ENCODE measurements at places on chromosomes 5 and 9. TPM values are rescaled to one million over a fixed set of nuclear protein-coding genes. Genes with fewer than 3 reads are reported as not detected.

- no peak for DNase-seq
These were observed 317.9 kb upstream of the FTMT start for GRCh38 chr5:121533814-121534213.

DNA sequence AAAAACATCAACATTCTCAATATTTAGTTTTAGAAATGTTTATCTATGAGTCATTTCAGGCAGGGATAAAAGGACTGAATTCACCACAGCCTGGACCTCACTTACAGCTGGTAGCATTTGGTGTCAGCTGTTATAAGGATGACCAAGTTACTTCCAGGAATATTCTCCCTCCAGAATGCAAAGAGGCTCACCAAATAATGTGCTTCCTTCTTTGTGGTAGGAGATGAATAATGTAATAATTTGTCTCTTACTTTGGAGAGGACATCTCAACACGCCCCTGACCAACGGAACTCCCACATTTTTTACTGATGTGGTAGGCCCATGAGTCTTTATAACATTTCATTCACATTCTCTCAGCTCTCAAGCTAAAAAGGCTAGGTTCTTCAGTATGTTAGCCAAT is 825.9 kb upstream of the GRAMD2B start:
- DNase-seq = no peak

DNA sequence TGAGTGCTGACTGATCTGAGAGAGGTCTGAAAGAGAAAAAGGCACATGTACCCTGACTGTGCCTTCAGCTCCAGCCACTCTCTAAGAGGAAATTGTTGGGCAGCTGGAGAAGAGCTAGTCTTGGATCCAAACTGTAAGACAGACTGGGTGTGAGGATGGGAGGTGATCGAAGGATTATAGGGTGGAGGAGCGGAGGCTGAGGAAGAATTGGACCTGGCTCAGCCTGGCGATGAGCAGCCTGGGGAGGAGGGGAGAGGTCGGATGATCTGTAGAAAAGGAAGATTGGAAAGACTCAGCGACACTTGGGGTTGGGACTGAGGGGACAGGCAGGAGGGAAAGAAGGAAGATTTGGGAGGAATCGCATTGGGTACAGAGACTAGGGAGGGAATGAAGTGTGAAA is 98.6 kb upstream of the SLC25A48 start:
- DNase-seq = no peak

NME5 gene
- total RNA-seq = 1.6 TPM

- no peak for DNase-seq
These were observed 7.9 kb upstream of the SYNPO start for GRCh38 chr5:150632305-150633160.

PITX1 gene
- 5.0 TPM for total RNA-seq

DNA sequence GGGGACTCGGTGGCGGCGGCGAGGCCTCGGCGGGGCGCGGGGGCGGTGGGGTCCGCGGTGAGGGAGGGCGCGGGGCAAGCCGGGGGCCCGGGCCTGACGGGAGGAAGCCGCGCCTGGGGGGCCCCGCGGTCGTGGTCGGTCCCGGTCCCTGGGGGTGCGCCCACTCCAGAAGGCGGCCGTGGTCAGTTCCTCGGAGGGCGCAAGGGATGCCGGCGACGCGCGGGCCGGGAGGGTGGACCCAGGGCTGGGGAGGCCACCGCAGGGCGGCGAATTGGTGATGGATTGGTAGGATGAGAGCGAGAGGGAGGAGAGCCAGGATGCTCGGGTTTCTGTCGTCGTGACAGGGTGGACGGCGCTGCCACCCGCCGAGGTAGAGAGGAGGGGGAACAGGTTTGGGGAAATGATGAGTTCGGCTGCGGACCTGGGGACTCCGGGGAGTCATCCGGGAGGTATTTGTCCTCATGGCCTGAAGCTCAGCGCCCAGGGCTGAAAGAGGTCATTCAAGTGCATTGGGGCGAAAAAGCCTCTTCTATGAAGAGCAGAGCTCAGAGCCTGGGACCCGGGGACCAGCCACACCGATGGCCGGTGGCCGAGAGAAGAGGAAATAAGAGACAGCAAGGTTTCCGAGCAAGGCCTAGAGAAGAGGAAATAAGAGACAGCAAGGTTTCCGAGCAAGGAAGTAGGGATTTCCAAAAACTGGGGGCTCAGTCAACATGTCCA is 557 bp downstream of the GNG10 start:
- DNase-seq = peak; percentile 44

NEURL1B gene
- 97.6 TPM for total RNA-seq

DNA sequence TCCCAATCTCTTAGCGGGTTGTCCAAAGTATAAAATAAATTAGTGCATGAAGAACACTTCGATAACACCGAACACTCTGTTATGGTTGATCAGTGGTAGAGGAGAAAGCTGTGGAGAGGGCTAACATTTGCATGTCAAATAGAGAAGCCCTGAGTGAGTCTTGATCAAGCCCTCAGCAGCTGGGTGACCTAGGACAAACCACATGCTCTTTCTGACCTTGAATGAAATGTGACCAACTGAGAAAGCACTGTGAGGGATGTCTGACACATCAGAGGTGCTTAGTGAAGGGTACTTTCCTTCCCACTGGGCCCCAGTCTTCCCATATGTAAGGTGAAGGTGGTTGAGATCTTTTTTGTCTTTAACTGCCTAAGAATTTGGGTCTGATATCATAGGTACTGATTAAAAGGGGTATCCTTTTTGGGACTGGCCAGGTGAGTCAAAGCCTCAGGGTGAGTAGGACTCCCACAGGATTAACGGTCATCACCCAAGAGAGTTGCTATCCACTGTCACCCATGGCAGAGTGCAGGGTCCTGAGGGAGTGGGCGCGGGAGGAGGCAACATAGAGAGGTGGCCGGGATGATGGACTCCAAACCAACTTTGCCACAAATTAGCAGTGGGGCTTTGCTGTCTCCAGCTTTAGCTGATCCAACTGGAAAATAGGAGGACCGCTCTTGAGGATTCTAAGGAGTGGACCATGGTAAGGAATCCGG is 53.5 kb downstream of the KIF4B start:
- no peak for DNase-seq

DNA sequence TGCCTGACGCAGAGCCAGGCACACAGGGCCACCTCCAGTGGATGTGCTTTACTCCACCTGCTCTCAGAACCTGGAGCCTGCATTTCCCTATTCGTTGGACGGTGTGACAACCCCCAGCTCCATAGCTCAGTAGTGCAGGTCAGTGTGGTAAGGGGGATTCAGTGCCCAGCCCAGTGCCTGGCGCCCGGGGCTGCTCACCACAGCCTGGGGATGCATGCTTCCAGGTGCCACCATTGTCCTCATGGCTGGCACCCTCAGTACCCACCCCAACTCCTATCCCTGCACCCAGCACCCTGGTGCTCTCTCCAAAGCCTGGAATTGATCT is 32.8 kb upstream of the ADAMTS2 start:
- no peak for DNase-seq

DNA sequence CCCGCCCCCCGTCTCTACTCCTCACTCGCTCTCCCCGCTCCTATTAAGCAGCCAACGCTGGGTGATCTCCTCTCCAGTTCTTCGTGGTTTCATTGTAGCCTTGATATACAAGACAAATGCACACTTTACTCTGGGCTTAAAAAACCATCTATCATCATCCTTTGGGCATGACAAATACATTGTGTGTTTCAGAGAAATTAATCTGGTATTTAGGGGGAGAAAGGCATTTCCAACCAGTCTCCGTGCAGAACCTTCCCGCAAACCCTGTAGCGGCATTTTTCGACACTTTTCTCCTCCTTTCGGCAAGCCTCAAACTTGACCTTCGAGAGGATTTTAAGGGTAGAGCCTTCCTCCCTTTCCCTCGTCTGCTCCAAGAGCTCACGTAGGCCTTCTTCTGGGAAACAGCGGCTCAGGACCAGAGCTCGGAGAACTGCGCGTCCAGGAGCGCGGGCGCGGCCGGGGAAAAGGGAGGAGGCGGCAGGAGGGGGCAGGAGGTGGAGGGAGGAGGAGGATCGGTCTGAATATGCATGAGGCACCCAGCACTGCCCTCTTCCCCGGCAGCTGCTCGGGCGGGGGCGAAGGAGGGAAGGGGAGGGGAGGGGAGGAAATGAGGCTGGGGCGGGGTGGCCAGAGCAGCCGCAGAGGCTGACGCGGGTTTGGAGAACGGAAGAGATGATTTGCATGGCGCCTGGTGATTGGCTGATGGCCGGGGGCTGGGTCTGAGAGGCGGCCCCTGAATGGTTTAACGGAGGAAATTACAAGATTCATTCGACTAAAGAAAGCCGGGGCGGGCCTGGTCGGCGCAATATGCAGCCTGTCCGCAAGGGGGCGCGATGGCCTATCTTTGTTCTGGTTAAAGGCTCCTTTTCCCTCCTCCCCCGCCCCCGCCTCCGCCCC is 127.5 kb downstream of the TMEM161B start:
- peak; percentile 89 for DNase-seq

OR4F3 gene
- not detected for total RNA-seq

CD180 gene
- 0.87 TPM for total RNA-seq

TPM2 gene
- 1,899 TPM for total RNA-seq

- DNase-seq = no peak
These were observed 234.9 kb downstream of the SH3GL2 start for GRCh38 chr9:17813798-17814197.

GRCh38 chr5:107359916-107360234 is 310.9 kb downstream of the EFNA5 start:
- DNase-seq = no peak

OLFM1 gene
- total RNA-seq = 17.7 TPM

DNA sequence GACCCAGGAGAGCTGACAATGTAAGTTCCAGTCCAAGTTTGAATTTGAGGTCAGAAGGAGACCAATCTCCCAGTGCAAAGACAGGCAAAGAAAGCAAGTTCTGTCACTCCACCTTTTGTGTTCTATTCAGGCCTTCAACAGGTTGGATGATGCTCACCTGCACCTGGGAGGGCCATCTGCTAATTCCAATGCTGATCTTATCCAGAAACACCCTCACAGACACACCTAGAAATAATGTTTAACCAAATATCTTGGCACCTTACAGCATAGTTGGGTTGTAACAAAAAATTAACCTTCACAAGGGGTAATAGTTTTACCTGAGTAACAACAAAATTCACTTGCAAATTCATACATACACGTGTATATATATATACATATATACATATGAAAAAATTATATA is 190.8 kb downstream of the DIRAS2 start:
- no peak for DNase-seq

DNA sequence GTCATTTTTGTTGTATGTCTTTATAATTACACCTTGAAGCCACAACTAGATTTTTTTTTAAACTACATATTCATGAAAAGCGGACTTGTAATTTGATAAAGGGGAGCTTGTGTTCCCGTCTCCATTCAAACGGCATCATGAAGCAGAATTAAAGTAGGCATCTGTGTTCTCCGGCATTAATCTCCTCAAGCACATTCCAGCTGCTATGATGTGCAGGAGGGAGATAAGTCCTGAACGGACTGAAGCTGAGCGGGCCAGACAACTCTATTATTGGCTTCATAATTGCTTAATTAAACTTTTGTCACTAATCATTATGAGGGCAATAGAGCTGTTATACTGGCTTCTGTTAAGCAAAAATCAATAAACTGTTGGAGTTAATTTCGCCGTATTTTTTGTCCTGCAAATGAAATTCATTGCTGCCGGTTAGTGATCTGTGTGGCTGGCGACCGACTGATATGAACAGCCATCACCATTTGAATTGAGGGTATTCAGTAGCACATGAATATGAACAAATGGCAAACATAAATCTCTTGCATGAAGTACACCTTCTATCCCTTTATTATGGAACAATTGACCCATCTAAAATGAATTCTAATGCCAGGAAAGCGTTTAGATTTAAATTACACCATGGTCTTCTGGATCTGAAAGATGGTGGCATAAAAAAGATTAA is 408.8 kb upstream of the IRX1 start:
- DNase-seq = no peak

DDX4 gene
- total RNA-seq = not detected

CARTPT gene
- 14.0 TPM for total RNA-seq

DNA sequence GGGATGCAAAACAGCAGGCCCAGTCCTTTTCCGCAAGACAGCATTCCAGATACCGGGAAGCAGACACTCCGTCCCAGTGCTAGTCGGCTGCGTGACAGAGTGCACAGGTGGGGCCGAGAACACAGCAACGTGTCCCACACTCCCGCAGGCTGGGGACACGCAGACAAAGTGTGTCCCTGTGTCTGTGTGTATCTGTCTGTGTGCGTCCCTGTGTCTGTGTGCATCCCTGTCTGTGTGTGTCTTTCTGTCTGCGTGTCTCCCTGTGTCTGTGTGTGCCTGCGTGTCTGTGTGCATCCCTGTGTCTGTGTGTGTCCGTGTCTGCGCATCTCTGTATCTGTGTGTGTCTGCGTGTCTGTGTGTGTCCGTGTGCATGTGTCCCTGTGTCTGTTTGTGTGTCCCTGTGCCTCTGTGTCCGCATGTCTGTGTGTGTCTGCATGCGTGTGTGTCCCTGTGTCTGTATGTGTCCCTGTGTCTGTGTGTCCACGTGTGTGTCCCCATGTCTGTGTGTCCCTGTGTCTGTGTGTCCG is 137.0 kb downstream of the MRPL36 start:
- DNase-seq = no peak

DNA sequence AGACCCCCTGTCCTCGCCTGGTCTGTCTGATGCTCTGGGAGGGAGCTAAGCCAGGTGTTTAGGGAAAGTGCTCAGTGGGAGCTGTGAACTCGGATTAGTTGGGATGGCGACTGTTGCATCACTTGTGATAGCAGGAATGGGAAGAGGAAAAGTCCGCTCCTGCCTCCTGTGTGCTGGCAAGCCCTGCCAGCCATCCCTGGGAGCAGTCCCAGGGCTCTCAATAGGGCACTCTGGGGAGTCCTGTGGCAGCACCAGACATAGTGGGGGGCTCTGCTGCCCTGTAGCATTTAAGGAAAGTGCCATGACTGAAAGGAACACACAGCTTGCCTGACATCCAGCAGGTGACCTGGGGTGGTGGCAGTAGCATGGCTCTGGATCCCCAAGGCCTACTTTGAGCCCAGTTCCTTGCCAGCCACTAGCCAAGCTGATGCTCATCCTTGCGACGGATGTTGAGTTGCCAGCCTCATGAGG is 81.5 kb downstream of the AMBP start:
- no peak for DNase-seq

- peak; percentile 15 for DNase-seq
These were observed 3.5 kb upstream of the NEK6 start for GRCh38 chr9:124254261-124254682.

IRX2 gene
- total RNA-seq = not detected

DNA sequence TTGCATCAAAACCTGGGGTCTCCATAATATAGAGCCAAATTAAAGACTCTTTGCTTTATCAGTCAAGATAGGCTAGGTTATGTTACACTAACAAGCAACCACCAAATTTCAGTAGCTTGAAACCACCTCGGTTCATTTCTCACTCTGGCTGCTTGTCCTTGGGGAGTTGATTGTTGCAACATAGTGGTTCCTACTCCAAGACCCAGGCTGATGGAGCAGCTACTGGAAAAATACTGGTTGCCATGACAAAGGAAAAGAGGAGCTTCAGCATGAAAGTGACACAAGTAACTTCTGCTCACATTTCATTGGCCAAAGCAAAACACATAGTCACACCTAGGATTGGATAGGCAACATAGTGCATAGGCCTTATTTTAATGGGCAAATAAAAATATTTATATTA is 18.5 kb upstream of the RCL1 start:
- no peak for DNase-seq

F12 gene
- 3.0 TPM for total RNA-seq

QSOX2 gene
- 8.1 TPM for total RNA-seq

All from mucosa of descending colon (tissue), 3 donors.